Activated CD8-positive, alpha-beta T cell treated with anti-CD3 and anti-CD28 coated beads for 36 hours (primary cell): ENCODE measurements at places on chromosomes 3 and 15. TPM values are rescaled to one million over a fixed set of nuclear protein-coding genes. Genes with fewer than 3 reads are reported as not detected.

DNA sequence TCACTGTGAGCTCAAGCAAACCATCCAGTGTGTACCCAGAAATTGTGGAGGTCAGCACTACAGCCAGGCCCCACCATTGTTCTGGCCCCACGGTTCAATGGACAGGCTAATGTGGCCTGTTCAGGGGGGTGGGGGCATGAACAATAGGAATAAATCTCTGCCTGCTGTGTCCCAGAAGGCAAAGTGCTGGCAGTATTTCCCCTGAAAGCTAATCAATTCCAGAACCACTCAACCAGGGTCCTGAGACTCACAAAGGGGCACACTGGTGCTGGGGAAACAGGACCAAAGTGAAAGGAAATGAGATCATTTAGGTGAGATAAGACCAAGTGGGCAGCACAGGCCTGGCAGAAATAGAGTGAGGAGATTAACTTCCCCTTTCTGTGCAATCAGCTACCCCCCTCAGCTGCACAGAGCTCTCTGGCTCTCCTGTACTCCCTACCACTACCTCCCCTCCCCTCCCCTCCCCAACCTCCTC is 11.5 kb downstream of the CRYGS start:
- H3K4me3 ChIP-seq, result no peak overlapping the region
- H3K27me3 ChIP-seq, result no peaks in the 10 kb centered on the region
- peaks cover 85% of the 10 kb centered on the region for H3K4me1 ChIP-seq
- H3K36me3 ChIP-seq, result peaks cover 15% of the 10 kb centered on the region

- H3K27ac ChIP-seq, result no peak overlapping the region
- H3K36me3 ChIP-seq, result no peaks in the 10 kb centered on the region
- no peaks in the 10 kb centered on the region for H3K4me1 ChIP-seq
Observed at GRCh38 chr3:51156147-51156546, 228.9 kb upstream of the MANF start.

GRCh38 chr3:196016485-196016884 is 65.4 kb downstream of the TFRC start:
- DNase-seq, result peak; percentile 25
- no peak overlapping the region for H3K4me3 ChIP-seq
- no peak overlapping the region for H3K27ac ChIP-seq
- no peaks in the 10 kb centered on the region for H3K36me3 ChIP-seq
- H3K27me3 ChIP-seq, result peaks cover 3% of the 10 kb centered on the region

GRCh38 chr3:133568294-133569014 is 5.0 kb upstream of the CDV3 start:
- no peaks in the 10 kb centered on the region for H3K36me3 ChIP-seq
- H3K27ac ChIP-seq, result no peak overlapping the region
- no peaks in the 10 kb centered on the region for H3K27me3 ChIP-seq
- no peak overlapping the region for H3K4me3 ChIP-seq

GRCh38 chr3:129352650-129353588 is 74.2 kb downstream of the HMCES start:
- no peaks in the 10 kb centered on the region for H3K4me1 ChIP-seq
- H3K36me3 ChIP-seq, result no peaks in the 10 kb centered on the region
- H3K27me3 ChIP-seq, result no peaks in the 10 kb centered on the region
- no peak overlapping the region for H3K27ac ChIP-seq
- no peak overlapping the region for H3K4me3 ChIP-seq

GRCh38 chr3:101833446-101833974 is 15.8 kb upstream of the NFKBIZ start:
- H3K36me3 ChIP-seq, result peaks cover 74% of the 10 kb centered on the region
- H3K4me3 ChIP-seq, result peak overlapping the region; percentile 12
- H3K27ac ChIP-seq, result no peak overlapping the region
- DNase-seq, result no peak

- no peaks in the 10 kb centered on the region for H3K36me3 ChIP-seq
- DNase-seq, result no peak
- no peak overlapping the region for H3K4me3 ChIP-seq
- H3K27me3 ChIP-seq, result no peaks in the 10 kb centered on the region
Observed at GRCh38 chr3:144491333-144491732, 519.7 kb downstream of the DIPK2A start.

GRCh38 chr3:149252272-149252671 is 30.6 kb upstream of the CP start:
- peaks cover 11% of the 10 kb centered on the region for H3K27me3 ChIP-seq
- peaks cover 14% of the 10 kb centered on the region for H3K4me1 ChIP-seq
- no peak overlapping the region for H3K27ac ChIP-seq
- H3K36me3 ChIP-seq, result no peaks in the 10 kb centered on the region
- no peak overlapping the region for H3K4me3 ChIP-seq

- H3K27ac ChIP-seq, result peak overlapping the region; percentile 80
- no peaks in the 10 kb centered on the region for H3K36me3 ChIP-seq
- H3K4me1 ChIP-seq, result peaks cover 73% of the 10 kb centered on the region
- no peak overlapping the region for H3K4me3 ChIP-seq
- peak; percentile 21 for DNase-seq
Observed at GRCh38 chr3:12963231-12963896, 109.9 kb downstream of the IQSEC1 start.

- DNase-seq, result no peak
- no peak overlapping the region for H3K4me3 ChIP-seq
- no peak overlapping the region for H3K27ac ChIP-seq
Observed at GRCh38 chr3:20904671-20905070, 718.7 kb upstream of the SGO1 start.

DNA sequence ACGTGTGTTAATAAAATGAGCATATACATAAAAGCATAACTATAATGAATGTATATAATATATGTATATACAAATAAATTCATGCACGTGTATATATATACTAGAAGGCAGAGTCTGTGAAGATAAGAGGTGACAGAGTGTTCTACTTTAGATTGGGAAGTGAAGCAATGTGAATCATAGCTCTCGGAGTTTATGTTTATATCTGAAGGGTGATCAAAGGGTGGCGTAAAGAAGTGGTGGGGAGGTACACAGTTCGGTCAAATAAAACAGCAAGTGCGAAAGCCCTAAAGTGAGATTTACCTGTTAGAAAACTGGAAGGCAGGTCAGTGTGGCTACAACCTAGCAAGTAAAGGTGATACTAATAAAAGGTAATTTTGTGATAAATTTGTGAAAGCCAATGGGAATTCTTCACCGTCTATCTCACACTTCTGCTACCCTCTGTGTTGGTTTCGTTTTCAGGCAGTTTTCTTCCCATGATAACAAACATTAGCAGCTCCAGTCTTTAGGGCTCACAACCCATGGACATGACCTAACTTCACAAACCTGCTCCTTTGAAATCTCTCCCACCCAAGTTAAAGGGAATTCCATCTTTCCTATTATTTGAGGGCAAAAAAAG is 46.7 kb upstream of the BCHE start:
- H3K4me3 ChIP-seq, result no peak overlapping the region
- H3K36me3 ChIP-seq, result no peaks in the 10 kb centered on the region
- no peaks in the 10 kb centered on the region for H3K27me3 ChIP-seq
- H3K4me1 ChIP-seq, result no peaks in the 10 kb centered on the region
- H3K27ac ChIP-seq, result no peak overlapping the region

GRCh38 chr3:153293265-153293664 is 131.2 kb downstream of the RAP2B start:
- H3K27ac ChIP-seq, result no peak overlapping the region
- no peak overlapping the region for H3K4me3 ChIP-seq
- DNase-seq, result no peak
- H3K36me3 ChIP-seq, result no peaks in the 10 kb centered on the region
- H3K4me1 ChIP-seq, result peaks cover 27% of the 10 kb centered on the region
- no peaks in the 10 kb centered on the region for H3K27me3 ChIP-seq

GRCh38 chr3:14907043-14907966 is 40.1 kb upstream of the NR2C2 start:
- H3K27me3 ChIP-seq, result peaks cover 1% of the 10 kb centered on the region
- H3K4me3 ChIP-seq, result no peak overlapping the region
- no peaks in the 10 kb centered on the region for H3K4me1 ChIP-seq
- DNase-seq, result no peak
- H3K27ac ChIP-seq, result no peak overlapping the region

GRCh38 chr3:110815008-110815583 is 256.5 kb upstream of the NECTIN3 start:
- no peak for DNase-seq
- no peaks in the 10 kb centered on the region for H3K36me3 ChIP-seq
- H3K27me3 ChIP-seq, result peaks cover 23% of the 10 kb centered on the region
- H3K4me1 ChIP-seq, result peaks cover 14% of the 10 kb centered on the region
- H3K4me3 ChIP-seq, result peak overlapping the region; percentile 27

GRCh38 chr3:138941259-138941885 is 5.6 kb downstream of the FOXL2 start:
- H3K27me3 ChIP-seq, result peaks cover 80% of the 10 kb centered on the region
- peaks cover 44% of the 10 kb centered on the region for H3K4me1 ChIP-seq
- peak; percentile 58 for DNase-seq

- H3K4me3 ChIP-seq, result no peak overlapping the region
- no peak for DNase-seq
- no peaks in the 10 kb centered on the region for H3K36me3 ChIP-seq
- H3K27me3 ChIP-seq, result peaks cover 2% of the 10 kb centered on the region
Observed at GRCh38 chr15:68612979-68613740, 34.4 kb downstream of the CORO2B start.

- peaks cover 25% of the 10 kb centered on the region for H3K4me1 ChIP-seq
- H3K36me3 ChIP-seq, result peaks cover 44% of the 10 kb centered on the region
- DNase-seq, result no peak
- no peak overlapping the region for H3K4me3 ChIP-seq
- no peak overlapping the region for H3K27ac ChIP-seq
Observed at GRCh38 chr3:51937611-51938450, 3.9 kb downstream of the RRP9 start.

GRCh38 chr3:150255413-150255812 is 152.7 kb upstream of the TSC22D2 start:
- H3K4me1 ChIP-seq, result no peaks in the 10 kb centered on the region
- no peak overlapping the region for H3K4me3 ChIP-seq
- no peaks in the 10 kb centered on the region for H3K36me3 ChIP-seq
- H3K27ac ChIP-seq, result no peak overlapping the region

GRCh38 chr3:69092030-69092516 is 7.3 kb downstream of the ARL6IP5 start:
- peak overlapping the region; percentile 70 for H3K4me3 ChIP-seq
- DNase-seq, result peak; percentile 43
- no peaks in the 10 kb centered on the region for H3K27me3 ChIP-seq
- peaks cover 85% of the 10 kb centered on the region for H3K4me1 ChIP-seq

- H3K36me3 ChIP-seq, result no peaks in the 10 kb centered on the region
- H3K27me3 ChIP-seq, result no peaks in the 10 kb centered on the region
- H3K27ac ChIP-seq, result peak overlapping the region; percentile 84
- H3K4me1 ChIP-seq, result peaks cover 35% of the 10 kb centered on the region
- peak; percentile 10 for DNase-seq
- peak overlapping the region; percentile 63 for H3K4me3 ChIP-seq
Observed at GRCh38 chr15:60648928-60649679, 170.2 kb upstream of the ICE2 start.

DNA sequence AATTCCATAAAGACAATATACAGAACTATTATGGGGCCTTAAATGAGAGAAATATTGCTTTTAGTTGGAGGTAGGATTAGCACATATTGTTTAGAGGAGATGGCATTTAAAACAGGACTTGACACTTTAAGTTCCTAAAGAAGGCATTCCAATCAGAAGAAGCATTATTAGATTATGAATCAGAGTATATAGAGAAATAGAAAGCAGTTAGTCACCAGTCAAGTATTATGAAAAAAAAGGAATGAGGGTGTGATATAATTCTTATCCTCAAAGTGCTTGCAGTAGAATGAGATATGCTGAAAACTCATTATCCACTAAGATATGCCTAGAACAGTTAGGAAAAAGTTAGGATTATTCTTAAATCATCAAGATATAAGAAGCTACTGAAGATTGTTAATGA is 456.2 kb downstream of the ZNF385D start:
- H3K4me3 ChIP-seq, result no peak overlapping the region
- H3K36me3 ChIP-seq, result no peaks in the 10 kb centered on the region
- no peaks in the 10 kb centered on the region for H3K27me3 ChIP-seq
- no peaks in the 10 kb centered on the region for H3K4me1 ChIP-seq

DNA sequence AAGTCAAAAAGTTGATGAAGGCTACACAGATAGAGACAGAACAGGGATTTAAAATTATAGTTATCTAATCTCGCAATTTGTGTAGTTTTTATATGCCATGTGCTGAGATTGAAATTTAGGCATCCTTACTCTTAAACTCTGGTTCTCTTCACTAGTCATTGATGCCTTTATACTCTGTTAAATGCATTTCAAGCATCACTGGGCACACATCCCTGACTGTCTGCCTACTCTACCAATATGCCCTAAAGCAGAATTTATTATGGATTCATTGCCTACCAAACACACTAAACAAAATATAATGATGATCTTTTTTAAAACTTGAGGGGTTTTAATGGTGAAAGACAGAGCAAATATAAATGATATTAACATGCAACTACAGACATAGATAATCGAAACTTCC is 10.3 kb upstream of the ALCAM start:
- no peaks in the 10 kb centered on the region for H3K36me3 ChIP-seq
- H3K4me3 ChIP-seq, result no peak overlapping the region
- H3K27me3 ChIP-seq, result peaks cover 40% of the 10 kb centered on the region

- no peak overlapping the region for H3K4me3 ChIP-seq
- peaks cover 13% of the 10 kb centered on the region for H3K27me3 ChIP-seq
- H3K4me1 ChIP-seq, result no peaks in the 10 kb centered on the region
- DNase-seq, result no peak
- H3K27ac ChIP-seq, result no peak overlapping the region
- no peaks in the 10 kb centered on the region for H3K36me3 ChIP-seq
Observed at GRCh38 chr3:149765762-149766334, 13.6 kb upstream of the COMMD2 start.

GRCh38 chr3:188807006-188807405 is 364.8 kb upstream of the TPRG1 start:
- H3K27ac ChIP-seq, result no peak overlapping the region
- peaks cover 18% of the 10 kb centered on the region for H3K36me3 ChIP-seq
- DNase-seq, result no peak
- H3K4me1 ChIP-seq, result no peaks in the 10 kb centered on the region

DNA sequence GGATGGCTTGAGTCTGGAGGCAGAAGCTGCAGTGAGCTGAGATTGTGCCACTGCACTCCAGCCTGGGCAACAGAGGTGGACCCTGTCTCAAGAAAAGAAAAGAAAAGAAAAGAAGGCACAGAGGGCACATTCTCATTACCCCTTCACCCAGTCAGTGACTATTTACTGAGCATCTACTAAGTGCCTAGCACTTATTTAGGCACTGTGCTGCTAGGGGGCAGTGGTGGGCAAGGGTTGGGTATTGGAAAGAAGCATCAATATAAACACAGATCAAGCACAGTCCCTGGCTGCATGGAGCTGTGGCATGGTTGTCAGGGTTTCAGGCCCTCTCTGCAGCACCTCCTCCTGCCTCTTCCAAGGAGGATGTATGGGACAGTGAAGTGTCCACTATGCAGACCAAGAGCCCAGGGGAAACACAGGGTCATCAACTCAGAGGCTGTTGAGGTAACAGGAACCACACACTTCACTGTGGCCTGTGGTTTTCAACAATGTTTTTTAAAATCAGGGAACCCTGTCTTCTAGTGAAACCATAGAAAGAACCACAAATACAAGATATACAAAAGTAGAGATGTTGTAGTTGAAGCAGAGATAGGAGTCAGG is 138.5 kb downstream of the RAB11A start:
- H3K4me3 ChIP-seq, result no peak overlapping the region
- H3K27me3 ChIP-seq, result peaks cover 6% of the 10 kb centered on the region
- no peaks in the 10 kb centered on the region for H3K36me3 ChIP-seq
- DNase-seq, result peak; percentile 25

The PRTG gene
- not detected for total RNA-seq

The RBP2 gene
- not detected for total RNA-seq

The PLD1 gene
- 0.86 TPM for total RNA-seq

The CDHR4 gene
- total RNA-seq, result not detected

The PTH1R gene
- total RNA-seq, result not detected

The SLC35A5 gene
- 15.3 TPM for total RNA-seq

The CHSY1 gene
- total RNA-seq, result 58.3 TPM

The UCN2 gene
- total RNA-seq, result not detected

The SMCO1 gene
- total RNA-seq, result not detected

The SH2D7 gene
- total RNA-seq, result not detected

The CHDH gene
- total RNA-seq, result 0.02 TPM

The NR2E3 gene
- total RNA-seq, result not detected
